ENCODE measurements at places on chromosomes 4 and X.

- no peak for DNase-seq
These were observed 25.8 kb upstream of the PSAPL1 start for GRCh38 chr4:7460566-7460965.

DNA sequence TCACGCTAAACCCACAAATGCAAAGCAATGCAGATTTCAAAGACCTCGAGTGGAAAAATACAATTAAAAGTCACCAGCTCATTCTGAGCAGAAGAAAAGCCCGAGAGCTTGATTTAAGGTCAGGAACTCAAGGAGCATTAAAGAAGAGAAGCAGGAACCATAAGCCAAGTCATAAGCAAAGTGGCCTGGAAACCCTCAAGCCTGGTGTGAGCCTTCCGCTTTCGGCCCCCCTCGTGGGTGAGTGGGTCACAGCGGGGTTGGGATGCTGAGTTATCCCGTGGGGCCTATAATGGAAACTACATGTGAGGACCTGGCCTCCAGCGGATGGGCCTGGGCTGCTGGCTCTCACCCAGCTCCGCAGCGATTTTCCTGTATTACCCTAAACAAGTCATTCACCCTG, 504.3 kb downstream of the RAB28 start:
- DNase-seq: no peak

- no peak for DNase-seq
These were observed 12.0 kb downstream of the CPLX1 start for GRCh38 chr4:813900-814299.

DNA sequence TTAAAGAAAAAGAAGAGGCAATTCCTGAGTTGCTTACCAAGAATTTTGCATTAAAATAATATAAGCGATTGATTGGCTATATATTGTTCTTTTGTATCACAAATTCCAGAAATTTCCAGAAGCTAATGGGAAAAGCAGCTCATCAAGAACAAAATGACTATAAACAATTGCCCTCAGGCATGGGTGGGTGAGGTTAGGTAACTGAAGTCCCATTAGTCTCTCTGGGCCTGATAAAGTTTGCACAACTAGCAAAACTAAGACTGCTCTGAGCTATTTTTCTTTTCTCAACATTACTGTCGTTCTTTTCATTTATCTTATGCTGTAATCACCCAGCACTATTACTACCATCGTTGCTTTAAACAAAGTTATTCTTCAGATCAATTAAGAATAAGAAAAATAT, 19.2 kb upstream of the BLTP1 start:
- DNase-seq: no peak

DNA sequence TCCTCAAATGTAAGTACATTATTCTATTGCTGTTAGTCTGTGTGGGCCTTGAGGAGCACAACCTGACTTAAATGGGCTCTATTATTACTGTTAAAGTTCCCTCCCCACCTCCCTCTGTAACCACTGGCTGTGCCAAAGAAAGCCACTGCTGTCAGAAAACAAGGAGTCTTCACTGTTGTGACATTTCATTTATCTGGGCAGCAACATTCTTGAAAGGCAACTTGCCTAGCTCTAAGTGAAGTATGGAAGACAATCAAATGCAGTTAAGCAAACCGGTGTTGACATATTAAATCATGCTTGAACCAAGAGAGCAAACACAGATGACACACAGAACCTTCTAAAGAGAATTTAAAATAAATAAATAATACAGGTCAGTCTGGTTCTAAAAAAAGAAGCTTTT, 81.0 kb downstream of the EPHA5 start:
- DNase-seq: no peak

- no peak for DNase-seq
These were observed 273.8 kb downstream of the GASK1B start for GRCh38 chr4:157898836-157899605.

- no peak for DNase-seq
These were observed 425.1 kb downstream of the PDHA2 start for GRCh38 chr4:96264941-96265463.

DNA sequence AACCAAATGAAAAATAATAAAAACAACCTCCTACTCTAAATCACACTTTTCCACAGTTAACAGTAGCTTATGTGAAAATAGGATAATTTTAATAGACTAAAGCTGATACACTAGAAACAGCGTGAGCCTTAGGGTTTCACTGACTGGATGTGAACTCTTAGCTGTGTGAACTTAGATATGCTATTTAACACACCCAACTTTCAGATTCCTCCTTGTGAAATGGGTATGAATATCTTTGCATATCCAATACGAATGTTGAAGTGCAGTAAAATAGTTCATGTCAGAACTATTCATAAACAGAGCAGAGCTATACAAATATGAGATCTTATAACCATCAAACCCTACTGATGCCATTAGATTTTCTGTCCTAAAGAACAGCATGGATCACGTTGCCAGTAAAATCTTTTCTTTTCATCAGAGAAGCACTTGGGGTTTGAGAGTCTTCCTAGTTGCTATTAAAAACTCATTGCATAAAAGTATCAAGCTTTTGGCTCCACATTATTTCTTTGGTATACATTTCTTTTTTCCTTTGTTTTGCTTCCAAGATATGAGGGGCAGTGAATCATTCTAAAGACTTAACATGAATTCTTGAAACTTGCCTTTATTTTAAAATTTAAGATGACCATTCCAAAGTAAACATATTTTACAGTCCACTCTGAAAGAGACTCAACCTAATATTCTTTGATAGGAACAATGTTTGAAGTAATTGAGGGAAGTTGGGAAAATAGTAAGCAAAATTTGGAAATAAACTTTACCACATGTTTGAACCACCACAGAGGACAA, 102.4 kb downstream of the CPE start:
- no peak for DNase-seq

DNA sequence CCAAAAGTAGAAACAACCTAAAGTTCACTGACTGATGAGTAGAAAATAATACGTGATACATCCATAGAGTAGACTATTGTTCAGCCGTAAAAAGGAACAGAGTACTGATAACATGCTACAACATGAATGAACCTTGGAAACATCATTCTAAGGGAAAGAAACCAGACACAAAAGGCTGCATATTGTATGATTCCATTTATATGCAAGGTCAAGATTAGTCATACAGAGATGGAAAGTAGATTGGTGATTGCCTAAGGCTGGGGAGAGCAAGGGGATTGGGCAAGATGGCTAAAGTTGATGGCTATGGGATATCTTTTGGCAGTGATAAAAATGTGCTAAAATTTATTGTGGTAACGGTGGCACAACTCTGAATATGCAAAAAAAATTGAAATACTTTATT, 209.1 kb downstream of the RELL1 start:
- DNase-seq: no peak

DNA sequence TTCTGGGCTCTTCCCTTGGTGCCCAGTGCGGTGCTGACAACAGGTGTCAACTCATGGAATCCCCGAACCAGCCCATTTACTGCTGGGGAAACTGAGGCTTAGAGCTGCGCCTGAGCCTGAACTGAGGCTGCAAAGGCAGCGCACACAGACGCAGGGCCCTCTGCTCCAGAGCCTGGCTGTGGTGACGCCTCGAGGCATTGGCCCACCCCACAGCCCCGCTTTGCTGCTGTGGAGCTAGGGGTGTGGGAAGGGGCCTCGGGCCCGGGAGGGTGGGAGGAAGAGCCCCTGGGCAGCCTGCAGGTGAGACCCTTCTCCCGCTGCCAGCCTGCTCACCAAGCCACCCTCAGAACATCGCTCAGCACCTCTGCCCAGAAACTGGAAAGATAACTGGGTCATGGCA, 97.4 kb upstream of the LRPAP1 start:
- no peak for DNase-seq

DNA sequence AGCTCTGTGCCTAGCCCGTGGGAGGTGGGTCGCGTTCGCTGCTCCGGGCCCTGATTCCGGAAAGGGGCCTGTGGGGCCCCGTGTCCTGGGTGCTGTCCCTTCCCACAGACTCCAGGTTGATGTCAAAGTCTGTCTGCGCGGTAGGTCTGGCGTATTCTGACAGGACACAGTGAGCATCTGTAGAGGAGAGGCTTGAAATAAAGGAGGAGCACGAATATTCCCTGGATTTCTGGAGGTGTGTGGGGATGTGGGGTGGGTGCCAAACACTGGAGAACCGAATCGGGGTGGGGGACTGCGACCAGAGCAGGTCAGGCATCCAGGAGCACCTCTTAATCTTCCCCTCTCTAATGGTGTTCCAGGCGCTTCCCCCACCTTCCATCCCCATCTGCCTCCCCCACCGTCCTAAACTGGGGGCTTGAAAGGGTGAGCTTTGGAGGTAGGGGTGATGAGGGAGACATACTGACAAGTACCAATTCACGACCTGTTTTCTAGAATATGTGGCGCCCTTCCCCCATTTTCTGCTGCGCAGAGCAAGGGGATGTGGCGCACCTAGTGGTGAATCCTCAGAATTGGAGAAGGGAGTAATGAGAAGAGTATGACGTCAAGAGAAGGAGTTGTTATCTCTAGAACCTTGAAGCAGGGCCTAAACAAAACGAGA, 877 bp downstream of the GPRASP1 start:
- peak; percentile 59 for DNase-seq

DNA sequence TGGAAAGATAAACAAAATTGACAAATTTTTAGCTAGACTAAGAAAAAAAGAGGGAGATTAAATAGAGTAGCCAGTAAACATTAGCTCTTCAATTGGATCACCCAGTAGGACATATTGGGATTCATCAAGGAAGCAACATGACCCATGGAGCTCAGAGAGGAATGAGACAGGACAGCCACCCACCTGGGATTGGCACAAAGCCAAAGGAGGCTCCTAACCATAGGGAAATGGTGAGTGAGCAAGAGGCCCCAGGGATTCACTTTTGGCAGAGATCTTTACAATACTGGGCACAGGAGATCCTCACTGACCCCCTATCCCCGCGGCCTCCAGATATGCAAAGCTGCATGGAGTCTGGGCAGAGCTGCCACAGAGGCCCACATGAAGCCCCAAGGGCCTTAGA, 34.8 kb upstream of the CXCL6 start:
- DNase-seq: no peak

DNA sequence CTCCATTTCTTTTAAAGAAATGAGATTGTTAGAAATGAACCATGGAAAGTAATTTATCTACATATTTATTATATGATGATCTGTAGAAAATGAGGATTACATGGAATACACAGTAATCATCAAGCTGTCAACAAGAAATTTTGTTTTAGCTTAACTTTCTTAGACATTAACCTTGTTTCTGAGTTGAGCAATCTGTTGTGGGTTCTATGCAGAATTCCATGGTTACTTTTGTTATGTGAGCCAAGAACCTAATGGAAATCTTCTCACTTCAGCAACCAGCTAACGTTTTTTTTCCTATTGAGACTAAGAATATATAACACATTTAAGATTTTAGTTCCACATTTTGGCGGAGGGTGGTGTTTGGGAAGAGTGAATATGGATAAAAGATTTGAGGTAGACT, 136.1 kb upstream of the SLC4A4 start:
- no peak for DNase-seq

DNA sequence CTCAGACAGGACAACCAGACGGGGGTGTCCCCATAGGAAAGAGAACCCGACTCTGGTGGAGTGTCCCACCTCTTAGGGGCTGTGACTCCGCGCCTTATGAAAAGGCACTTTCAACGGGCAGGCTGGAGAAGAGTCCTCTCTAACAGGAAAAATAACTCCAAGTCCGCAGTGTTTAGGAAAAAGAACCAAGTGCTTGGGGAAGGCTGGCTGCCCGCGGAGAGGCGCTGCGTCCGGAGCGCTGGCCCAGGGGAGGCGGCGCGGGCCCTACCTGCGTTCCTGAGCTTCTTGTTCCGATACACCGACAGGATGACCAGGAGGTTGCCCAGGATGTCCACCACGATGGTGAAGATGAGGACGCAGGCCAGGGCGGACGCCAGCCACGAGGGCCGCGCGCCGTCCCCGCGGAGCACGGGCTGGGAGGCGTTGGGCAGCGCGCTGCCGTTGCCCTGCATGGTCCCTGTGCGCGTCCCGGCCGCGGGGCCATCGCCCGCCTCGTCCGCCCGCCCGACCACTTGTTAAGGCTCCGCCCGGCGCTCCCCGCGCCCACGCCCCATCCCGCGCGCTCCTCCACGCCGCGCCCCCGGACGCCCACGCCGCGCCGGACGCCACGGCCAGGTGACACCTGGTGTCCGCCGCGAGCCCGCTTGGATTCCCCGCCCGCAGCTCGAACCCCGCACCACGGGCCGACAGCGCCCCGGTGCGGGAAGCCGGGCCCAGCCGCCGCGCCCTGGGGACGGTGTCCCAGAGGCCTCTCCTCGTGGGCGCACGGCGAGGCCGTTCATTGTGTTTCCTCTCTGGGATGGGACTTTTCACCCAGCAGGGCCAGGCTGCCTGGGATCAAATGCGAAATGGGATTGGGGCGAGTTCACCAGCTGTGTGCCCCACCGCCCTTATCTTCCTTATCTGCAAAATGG, at the start of gene MTNR1A:
MTNR1A (minus strand) TSS at position 654 of the 914 bp plus-strand sequence; CDS start at position 452, 202 bp downstream.
- DNase-seq: no peak

- no peak for DNase-seq
These were observed 77.7 kb upstream of the C4orf50 start for GRCh38 chr4:6095897-6096296.

- DNase-seq: no peak
These were observed 34.1 kb downstream of the CNKSR2 start for GRCh38 chrX:21408307-21408706.

GRCh38 chr4:116516711-116517110, 568.7 kb downstream of the TRAM1L1 start:
- DNase-seq: no peak

DNA sequence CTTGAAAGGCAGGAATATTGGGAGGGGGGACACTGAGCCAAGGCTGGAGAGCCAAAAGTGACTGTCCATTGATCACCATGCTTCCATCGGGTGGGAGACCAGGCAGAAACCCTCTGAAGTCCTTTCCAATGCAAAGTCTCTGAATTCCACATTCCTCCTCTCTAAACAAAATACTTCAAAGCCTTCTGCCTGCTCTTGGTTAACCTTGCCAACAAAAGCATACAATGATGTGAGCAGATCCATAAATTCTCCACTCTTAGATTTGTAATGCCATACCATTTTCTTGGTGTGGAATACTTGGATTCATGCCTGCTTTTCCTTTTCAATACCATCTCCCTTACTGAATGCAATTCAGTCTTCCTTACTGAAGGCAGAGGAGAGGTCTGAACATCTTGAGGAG, 74.1 kb upstream of the FAM9B start:
- no peak for DNase-seq

Measured in Kasumi-1 (cell line).